Transverse colon (tissue), 4 donors: ENCODE measurements at places on chromosomes 12 and 14. TPM values are rescaled to one million over a fixed set of nuclear protein-coding genes. Genes with fewer than 3 reads are reported as not detected.

DNA sequence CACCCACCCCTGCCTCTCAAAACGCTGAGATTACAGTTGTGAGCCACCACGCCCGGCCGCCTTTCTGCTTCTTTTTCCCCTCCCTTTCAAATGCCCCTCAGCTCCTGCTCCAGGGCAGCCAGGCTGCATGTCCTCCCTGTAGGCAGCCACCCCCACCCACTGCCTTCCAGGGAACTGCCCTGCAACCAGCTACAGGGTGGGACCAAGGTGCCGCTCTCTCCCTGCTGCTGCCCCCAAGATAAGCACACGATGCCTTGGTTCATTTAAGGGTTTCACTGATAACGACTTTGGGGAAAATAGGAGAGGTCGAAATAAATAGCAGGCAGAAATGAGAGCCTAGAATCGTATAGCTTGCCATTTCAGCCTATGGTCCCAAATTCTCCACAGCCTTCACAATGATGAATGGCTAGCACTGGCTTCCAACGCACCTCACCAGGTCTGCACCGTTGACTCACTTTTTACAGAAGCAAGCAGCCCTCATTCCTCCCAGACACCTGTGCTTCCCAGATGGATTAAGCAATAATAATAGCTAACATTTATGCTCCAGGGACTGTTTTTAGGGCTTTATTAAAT is 40.7 kb downstream of the ATG14 start:
- DNase-seq = no peak

DNA sequence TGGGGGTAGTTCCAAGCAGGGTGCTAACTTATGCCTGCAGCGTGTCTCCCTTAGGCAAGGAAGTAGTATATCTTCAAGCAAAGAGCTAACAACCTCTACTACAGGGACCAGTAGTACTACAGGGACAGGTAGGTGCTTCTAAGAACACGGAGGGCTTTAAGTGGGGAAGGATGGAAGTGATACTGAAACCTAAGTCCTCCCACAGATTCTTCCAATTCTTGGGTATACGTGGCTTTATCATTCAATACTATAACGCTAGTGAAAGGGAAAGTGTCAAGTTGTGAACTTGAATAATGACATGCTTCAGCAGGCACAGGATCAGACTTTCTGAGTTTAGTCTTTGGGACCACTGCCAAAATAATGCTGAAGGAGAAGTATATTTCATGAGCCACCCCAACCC is 241.7 kb downstream of the CEP128 start:
- no peak for DNase-seq

GRCh38 chr12:122687086-122687485 is 16.1 kb downstream of the HCAR2 start:
- peak; percentile 48 for DNase-seq

DNA sequence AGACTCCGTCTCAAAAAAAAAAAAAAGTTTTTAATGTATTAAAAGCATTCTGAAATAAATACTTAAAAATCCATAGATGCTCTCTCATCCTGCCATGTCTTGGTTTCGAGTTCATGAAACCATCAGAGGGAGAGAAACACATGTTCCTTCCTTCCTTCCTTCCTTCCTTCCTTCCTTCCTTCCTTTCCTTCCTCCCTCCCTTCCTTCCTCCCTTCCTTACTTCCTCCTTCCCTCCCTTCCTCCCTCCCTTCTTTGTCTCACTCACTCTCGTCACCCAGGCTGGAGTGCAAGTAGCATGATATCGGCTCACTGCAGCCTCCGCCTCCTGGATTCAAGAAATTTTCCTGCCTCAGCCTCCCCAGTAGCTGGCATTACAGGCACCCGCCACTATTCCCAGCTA is 60.4 kb upstream of the DUSP6 start:
- DNase-seq = no peak

Gene LYZ
- total RNA-seq = 2.0 TPM

- peak; percentile 16 for DNase-seq
These were observed 297.5 kb downstream of the RPAP3 start for GRCh38 chr12:47408171-47408871.

- no peak for DNase-seq
These were observed 227.6 kb upstream of the FOXN3 start for GRCh38 chr14:89644641-89645040.

Gene DPF3
- 7.1 TPM for total RNA-seq

DNA sequence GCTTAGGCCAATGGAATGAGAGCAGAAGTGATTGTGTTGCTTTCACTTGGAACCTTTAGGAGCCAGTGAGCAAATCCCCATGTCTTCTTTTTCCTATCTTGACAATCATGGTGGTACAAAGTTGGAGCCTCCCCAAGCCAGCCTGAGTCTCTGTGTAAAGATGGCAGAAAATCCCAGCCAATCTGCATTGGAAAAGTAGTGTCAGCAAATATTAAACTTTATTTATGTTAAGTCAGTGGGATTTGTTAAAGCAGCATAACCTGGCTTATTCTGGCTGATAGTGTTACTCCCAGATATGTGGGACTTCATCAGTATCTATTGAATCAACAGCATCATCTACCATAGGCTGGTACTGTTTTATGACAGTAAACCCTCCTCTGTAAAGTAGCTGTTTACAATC is 2.2 kb upstream of the NUAK1 start:
- no peak for DNase-seq

Gene COX8C
- not detected for total RNA-seq

DNA sequence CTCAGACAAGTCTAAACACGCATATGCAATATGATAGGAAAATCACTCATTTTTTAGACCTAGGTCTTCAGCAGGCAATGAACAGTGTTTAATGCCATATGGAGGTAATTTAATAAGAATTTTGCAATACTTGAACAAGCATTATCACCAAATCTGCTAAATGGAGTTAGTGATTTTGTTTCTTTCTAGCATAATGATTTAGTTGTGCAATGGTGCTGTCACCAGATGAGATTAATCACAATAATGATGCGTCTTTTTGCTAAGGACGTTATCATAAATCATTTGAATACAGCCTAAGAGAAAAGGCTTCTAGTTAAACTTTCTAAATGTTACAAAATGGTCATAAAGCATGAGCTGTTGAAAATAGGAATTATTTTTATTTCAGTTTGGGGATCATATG is 170.0 kb upstream of the SLC16A7 start:
- DNase-seq = no peak

GRCh38 chr14:93939304-93940229 is 12.4 kb downstream of the FAM181A start:
- DNase-seq = peak; percentile 87

GRCh38 chr12:52035190-52035589 is 16.1 kb upstream of the NR4A1 start:
- DNase-seq = no peak

DNA sequence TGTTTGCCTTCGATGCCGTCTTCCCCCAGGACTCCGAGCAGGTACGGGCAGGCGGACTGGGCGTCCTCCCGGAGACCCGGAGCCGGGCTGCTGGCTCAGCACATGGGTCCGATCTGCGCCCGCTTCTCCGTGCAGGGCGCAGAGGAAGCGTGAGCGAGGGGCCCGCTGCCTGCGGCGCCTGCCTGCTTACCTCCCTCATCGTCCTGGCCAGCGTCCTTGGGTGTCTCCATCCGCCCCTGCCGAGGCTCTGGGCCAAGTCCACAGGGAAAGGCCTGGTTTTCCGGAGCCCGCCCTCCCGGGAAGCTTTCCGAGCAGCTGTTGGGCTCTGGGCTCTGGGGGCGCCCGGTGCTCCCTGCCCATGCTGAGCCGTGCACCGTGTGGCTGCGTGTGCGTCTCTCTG is 33.5 kb downstream of the KIF26A start:
- no peak for DNase-seq

DNA sequence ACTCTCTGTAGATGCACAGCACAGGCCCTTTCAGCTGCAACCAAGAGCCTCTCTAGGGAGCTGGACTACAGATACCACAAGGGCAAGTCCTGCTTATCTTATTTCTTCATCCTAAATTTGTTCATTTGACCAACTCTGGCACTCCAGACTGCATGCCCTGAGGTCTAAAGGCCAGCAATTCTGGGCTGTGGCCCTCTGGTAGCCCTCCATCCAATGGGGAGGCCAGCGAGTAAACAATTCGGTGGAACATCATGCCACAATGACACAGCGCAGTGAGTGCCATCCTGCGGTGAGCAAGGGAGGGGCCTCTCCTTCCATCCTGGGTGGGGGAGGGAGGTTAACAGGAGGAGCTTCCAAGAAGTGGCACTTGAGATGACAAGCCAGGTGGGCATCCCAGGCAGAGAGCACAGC is 652 bp upstream of the SELPLG start:
- peak; percentile 55 for DNase-seq

GRCh38 chr14:73176685-73177084 is 40.4 kb downstream of the PSEN1 start:
- no peak for DNase-seq

Gene DYNC1H1
- total RNA-seq = 474 TPM

GRCh38 chr12:6917491-6918231 is 3.3 kb downstream of the ENO2 start:
- no peak for DNase-seq

GRCh38 chr12:80325167-80325959 is 118.7 kb upstream of the PTPRQ start:
- no peak for DNase-seq

Gene SLC4A8
- total RNA-seq = 1.1 TPM

GRCh38 chr14:31200702-31200990 is 6.9 kb downstream of the HECTD1 start:
- no peak for DNase-seq

GRCh38 chr12:131153956-131154355 is 200.2 kb downstream of the ADGRD1 start:
- DNase-seq = no peak

Gene EGLN3
- total RNA-seq = 51.9 TPM

DNA sequence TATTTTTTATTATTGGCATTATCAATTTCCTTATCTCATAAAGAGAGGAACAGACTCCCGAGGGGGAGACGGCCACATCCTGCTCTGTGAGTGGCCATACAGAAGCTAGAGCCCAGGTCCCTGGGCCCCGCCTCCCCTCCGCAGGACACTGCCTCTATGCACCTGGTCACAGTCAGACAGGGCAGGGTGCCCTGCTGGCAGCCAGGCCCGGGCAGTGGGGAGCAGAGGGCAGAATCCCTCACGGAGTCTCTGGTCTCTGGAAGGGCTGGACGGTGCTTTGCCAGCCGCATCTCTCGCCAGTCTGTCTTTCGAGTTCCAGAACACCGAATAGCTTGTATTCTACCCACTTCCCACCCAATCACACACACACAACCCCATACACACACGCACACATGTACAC is 16.4 kb upstream of the CACNA2D4 start:
- DNase-seq = no peak

- peak; percentile 73 for DNase-seq
These were observed 890 bp upstream of the KIF26A start for GRCh38 chr14:104137297-104138097.

GRCh38 chr12:1583421-1584078 is 10.8 kb downstream of the FBXL14 start:
- DNase-seq = peak; percentile 85

GRCh38 chr14:44168566-44168965 is 338.5 kb downstream of the FSCB start:
- no peak for DNase-seq

Gene RND1
- total RNA-seq = 1.1 TPM

Gene ACVRL1
- total RNA-seq = 132 TPM

- DNase-seq = no peak
These were observed 123.2 kb downstream of the KCNK10 start for GRCh38 chr14:88199882-88200281.

DNA sequence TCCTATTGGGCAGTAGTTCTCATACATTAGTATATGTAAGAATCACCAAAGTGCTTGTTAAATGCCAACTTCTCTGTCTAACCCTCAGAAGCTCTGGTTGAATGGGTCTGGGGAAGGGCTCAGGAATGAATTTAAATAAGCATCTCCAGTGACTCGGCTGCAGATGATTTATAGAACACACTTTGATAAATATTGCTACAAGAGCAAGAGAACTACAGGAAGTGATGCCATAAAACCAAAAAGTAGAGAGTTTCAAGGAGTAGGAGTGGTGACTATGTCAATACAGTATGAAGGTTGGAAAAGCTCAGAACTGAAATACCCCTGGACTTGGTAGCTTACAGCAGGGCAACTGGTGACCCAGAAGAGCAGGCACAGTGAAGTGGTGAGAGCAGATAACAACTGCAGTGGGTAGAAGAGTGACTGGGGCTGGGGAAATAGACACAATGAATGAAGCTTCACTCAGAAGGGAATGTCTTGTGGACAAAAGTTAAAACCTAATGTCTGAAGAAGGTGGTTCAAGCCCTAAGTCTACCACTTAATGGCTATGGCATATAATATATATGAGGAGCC is 8.0 kb upstream of the PLEKHA5 start:
- no peak for DNase-seq

GRCh38 chr14:106883218-106883692 is 1356.9 kb downstream of the TMEM121 start:
- no peak for DNase-seq

Gene CLEC2B
- 4.8 TPM for total RNA-seq

Gene DIABLO
- total RNA-seq = 54.2 TPM

GRCh38 chr12:13000925-13001774 is 1.1 kb upstream of the HEBP1 start:
- DNase-seq = peak; percentile 46

DNA sequence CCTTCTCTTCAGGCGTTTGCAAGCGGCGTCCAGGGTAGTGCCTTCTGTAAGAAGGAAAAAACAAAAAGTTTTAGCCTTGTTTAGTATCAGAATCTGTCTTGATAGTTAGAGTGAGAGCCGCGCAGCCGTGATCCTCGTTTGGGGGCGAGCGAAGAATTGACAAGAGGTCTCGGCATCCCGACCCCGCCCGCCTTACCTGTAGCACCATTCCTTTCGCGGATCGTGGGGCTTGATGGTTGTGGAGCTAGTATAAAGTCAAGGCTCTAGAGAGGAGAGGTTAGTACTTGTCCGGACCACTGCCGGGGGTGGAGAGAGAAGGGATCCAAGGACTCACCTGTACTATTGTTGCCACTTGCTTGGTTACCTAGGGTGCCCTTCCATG is 494 bp downstream of the TMTC3 start:
- DNase-seq = peak; percentile 30

DNA sequence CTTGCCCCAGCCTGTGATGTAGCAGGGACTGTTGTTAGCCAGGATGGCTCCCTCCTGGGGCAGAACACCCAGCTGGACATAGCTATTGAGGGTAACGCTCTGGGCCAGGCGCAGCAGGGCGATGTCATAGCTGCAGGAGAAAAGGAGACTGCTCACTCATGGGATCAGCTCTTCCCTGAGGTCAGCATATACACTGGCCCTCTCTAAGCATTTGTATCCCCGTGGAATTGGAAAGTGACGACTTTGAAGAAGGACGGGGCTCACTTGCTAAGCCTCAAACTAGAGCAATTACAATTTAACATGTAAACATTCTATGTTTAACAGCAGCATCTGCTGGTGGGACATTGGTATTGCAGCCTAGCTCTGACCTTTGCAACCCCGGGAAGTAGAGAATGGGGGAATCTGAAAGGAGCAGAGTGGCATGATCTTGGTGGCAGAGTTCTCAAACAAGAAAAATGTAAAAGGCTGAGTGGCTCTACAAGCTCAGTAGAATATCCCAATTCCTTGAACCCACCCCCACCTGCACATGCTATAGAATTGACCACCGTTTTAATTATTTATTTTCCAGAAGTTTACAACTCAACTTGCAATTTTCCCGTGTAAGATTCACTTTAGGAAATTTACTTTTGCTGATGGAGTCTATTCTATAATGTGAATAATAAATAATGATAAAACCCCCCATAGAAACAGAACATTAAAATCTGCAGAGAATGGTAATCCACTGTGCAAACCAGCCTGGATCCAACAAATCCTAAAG is 5.0 kb downstream of the CELA1 start:
- peak; percentile 82 for DNase-seq
